MCF 10A (cell line): ENCODE measurements at places on chromosomes 7 and 10.
A peak's percentile ranks its signal among the peaks of the same experiment; 100 is the strongest.

DNA sequence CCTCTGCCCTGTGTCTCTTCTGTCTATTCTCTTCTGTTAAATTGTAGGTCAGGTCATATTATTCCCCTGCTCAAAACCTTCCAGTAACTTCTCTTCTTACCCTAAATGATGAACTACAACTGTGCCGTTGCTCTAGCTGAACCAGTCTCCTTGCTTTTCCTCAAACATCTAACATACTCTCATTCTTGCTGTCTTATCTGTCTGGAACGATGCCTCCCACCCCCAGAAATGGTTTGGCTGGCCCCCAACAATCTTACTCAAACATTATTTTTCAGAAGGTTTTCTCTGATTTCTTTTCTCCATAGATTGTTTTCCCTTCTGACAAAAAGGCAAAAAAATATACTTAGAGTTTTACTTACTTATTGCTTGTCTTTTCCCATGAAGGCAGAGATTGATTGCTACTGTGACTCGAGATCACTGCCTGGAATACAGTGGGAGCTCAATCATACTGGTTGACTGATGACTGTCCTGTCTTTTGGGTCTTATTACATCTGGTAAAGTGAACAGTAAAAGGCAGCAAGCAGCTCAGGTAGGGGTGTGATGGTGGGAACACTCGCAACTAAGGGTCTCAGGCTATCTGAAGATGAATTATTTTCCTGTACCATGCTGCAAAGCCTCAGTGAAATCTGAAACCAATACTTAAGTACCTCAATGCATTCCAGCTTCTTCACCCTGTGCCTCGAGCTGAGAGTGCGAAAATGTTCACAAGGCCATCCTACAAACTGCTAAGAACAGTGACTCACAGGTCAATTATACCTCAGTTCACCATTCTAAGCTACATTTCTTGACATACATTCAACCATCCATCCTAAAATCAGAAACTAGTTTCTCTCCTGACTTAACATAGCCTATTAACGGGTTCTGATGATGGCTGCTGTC, 67.6 kb downstream of the DNMBP start:
- DNase-seq = no peak

DNA sequence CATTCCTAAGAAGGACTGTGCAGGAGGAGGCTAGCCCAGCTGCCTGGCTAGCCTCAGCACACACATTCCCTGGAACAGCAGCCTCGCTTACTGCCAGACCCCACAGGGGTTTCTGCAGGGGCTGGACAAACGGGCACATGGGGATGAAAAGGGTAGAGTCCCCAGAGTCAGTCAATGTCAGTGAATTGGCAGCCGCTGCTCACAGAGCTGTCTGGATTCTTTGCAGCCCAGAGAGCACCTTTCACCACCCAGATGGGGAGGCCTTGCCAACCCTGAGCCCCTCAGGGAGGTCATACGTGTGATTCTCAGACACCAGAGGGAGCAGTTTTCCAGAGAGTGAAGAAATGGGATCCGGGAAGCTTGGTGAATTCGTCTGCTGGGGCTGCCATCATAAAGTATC, 143.3 kb downstream of the KCNMA1 start:
- DNase-seq = peak; percentile 49

- peak; percentile 67 for DNase-seq
Observed at GRCh38 chr10:36494371-36494770, 631.0 kb upstream of the ANKRD30A start.

- peak; percentile 71 for DNase-seq
Observed at GRCh38 chr10:239109-239508, 103.9 kb downstream of the ZMYND11 start.

DNA sequence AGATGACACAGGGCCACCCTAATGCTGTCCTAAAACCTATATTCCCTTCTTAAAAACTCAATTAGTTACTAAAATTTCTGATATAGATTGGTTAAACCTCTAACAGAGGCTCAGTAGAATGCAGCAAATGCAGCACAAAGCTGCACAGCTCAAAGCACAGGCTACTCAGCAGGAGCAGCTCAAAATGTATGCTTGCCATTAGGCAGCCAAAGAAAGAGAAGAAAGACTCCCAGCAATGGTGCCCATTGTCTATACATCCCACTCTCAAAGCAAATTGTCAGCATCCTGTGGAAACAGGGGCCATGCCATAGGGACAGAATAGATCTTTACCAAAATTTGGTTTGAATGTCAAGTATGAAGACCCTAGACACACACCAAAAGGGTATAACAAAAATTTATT, 73.5 kb downstream of the TFPI2 start:
- DNase-seq = no peak

- DNase-seq = peak; percentile 95
Observed at GRCh38 chr7:133512560-133512959, 259.7 kb downstream of the EXOC4 start.

DNA sequence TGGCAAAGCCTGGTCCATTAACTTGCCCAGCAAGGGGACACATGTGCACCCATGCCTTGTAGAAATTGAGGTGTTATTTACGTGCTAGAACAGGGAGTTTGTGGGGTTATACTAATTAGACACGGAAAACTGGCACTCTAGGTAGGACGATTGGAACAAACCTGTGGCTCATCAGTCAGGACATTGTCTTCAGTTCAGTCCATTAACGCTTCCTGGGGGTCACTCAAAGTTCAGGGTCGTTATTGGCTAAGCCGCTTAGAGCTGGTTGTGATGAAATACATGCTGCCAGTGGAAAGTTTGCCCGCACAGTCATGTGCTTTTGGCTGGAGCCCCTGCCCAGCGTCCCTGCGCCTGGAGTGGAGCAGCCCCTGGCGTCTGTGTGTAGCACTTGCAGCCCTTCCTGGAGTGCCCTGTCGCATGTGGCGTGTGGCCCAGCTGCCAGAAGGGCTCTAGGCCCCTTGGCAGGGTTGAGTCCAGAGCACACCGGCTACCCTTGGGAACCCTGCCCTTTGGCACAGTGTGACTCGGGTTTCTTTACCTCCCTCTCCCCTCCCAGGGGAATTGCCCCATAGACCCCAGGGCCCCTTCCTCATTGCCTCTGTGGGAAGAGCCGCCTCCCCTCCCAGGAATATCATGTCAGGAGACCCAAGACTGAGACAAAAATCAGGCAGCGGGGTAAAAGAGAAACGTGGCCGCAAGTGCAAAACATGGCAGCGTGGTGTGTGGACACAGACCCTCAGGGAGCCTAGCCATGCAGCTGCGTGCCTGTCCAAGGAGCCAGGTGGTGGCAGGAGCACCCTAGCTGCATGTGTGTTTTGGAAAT, 9.8 kb downstream of the ZNF775 start:
- no peak for DNase-seq

DNA sequence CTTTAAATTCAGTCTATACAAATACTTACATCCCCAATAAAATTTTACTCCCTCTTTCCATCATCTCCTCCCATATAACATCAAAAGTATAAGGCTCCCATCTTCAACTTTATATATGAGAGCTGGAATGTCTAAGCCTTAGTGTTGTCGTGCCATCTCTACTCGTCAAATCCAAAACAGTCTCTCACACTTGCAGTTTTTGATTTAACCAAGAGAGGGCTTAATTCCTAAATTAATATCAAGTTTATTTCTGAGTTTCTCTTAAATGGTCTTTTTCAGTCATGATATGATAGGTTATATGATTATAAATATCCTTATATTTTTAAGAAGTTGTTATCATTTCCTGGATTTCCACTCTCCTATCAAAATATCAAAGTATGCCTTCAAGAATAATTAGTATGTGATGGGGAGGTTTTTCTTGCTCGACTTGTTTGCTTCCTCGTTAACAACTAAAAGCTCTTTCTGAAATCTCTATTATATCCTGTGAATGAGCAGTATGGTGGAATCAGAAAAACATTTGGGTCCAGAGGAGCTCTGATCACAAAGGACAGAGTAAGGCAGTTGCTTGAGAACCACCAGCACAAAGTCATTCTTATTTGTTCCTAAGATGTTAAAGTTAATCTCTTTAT, 12.5 kb upstream of the LIPK start:
- peak; percentile 27 for DNase-seq

DNA sequence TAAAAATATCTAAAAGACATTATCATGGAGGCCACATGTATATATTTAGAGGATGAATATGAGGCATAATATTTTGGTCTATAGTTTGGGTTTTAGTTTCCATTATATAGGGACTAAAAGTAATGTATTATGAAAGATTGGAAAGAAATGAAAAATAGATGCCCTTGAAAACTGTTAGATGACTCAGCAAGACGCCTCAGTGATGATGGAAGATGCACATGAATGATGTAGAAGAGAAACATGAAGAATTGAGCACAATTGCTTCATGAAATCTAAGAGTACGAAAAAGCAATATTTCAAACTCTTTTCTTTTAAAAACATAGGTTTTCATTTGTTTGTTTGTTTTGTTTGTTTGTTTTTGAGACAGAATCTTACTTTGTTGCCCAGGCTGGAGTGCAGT, 89.8 kb downstream of the ARL4A start:
- no peak for DNase-seq

- DNase-seq = no peak
Observed at GRCh38 chr7:68423356-68423755, 1174.9 kb upstream of the AUTS2 start.

DNA sequence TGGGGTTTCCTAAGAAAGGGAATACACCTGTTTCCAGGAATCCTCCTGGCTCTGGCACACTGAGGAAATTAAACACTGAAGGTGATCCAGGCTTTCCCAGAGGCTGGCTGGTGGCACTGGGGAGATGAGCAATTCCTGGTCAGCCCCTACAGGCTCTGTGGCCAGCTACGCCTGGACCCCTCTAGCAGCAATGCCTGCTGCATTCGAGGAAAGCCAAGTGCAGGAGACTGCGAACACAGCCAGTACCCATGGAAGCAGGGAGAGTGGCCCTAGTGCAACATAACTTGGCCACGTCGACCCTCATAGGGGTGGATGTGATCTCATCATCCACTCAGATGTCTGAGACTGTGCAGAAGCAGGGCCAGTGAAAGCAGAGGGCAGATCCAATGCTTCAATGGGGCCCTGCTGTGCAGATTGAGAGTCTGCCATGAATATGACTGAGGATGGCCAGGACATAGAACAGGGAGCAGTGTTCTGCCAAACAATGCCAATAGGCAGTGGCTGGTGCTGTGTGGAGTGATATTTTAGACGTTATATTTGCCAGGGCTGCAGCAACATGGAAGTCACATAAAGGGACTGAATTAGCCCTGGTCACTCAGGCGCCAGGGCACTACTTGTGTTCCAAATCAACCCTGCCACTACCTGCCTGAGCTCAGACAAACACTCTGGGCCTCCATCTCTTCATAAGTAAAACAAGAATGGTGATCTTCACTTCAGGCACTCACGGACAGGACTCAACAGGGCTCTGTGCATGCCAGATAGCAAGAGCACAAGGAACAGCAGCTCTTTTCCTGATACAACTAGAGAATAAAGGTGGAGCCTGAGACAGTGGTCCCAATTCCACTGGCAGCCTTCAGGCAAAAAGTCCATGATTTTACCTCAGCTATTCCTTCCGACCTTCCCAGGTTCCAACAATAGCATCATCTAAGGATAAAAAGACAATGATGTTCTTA, 2.4 kb downstream of the ZNF488 start:
- no peak for DNase-seq

DNA sequence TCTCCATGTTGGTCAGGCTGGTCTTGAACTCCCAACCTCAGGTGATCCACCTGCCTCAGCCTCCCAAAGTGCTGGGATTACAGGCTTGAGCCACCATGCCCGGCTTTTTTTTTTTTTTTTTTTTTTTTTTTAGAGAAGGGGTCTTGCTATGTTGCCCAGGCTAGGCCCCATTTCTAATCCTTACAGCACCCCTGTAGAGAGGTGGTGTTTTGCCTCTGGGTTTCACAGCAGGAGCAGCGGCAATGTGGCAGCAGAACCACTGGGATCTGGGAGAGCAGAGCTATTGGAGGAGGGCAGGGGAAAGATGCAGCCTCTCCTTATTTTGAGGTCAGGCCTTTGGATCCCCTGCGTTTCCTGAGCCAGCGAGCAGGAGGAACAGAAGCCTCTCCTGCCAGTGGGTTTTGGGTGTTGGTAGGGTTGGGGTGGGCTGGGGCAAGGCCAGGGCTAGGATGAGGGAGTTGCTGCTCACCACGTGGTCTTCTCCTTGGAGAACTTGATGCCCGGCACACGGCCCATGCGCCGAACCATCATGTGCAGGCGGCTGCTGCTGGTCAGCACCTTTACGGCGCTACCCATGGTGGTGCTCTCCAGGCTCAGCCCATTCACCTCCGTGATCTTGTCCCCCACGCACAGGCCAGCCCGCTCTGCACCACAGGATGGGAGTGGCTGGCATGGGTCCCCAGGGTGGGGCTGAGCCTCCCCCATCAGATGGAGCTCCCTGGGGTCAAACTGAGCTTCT, 7.8 kb downstream of the PDZD7 start:
- DNase-seq = no peak

- DNase-seq = no peak
Observed at GRCh38 chr7:2649991-2650390, 18.2 kb downstream of the TTYH3 start.

DNA sequence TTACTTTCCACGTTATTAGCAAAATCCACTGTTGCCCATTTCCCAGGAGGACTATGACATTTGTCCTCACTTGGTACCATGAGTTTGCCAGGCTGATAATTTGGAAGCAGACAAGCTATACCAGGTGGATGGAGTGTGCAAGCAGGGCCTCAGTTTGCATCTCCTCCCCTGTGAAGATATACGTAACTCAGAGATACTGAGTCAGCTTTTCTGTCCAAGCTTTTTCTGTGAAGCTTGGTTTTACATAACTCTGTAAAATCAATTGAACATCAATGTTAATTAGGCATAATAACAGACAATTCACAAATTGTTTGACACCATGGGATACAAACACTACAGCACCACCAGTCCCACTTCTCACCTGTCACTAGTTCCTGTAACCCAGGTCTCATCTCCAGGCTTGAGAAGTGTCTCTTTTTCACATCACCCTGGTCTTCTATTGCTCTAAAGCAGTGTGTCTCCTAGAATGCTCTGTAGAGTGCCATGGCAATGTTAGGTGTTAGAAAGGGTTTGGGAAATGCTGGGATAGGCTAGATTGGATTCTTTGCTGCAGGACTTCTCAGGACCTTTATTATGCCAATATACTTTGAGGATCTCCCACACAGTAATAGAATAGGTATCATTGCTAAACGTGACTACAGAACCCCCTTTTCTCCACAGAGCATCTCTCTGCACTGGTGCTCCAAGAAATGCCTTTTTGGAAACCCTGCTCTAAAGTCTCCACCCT, 13.7 kb downstream of the FFAR4 start:
- no peak for DNase-seq

DNA sequence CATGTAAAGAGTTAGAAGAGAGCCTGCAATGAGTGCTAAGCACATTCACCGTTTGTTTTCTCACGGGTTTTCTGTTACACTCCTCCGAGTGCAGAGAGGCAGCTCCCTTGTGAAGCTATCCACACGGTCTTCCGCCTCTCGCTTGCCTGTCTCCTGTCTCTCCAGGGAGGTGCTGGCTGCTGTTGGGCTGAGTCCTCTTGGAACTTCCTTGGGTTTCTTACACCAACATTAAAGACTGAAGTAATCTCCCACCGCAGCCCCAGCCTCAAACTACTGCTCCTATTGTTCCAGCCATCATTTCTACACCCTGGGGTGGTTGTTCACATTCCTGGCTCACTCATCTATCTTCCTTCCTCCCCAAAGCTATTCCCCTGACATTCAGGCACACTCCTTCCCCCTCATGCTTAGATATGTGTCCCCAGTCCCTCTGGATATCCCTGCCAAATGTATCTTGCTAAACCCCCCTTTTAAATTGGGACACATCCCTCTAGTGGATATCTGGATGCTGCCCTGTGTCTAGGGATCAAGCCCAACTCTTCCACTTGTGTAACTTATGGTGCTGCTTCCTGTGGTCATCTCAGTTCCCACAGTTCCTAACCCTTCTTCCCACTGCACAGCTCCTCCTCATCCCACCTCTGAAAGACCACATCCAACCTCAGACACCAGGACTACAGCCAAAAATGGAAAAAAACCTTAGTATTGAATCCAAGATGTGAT, 14.1 kb downstream of the ESYT2 start:
- no peak for DNase-seq
